ENCODE measurements at places on chromosomes 16 and 17.
A peak's percentile ranks its signal among the peaks of the same experiment; 100 is the strongest.

DNA sequence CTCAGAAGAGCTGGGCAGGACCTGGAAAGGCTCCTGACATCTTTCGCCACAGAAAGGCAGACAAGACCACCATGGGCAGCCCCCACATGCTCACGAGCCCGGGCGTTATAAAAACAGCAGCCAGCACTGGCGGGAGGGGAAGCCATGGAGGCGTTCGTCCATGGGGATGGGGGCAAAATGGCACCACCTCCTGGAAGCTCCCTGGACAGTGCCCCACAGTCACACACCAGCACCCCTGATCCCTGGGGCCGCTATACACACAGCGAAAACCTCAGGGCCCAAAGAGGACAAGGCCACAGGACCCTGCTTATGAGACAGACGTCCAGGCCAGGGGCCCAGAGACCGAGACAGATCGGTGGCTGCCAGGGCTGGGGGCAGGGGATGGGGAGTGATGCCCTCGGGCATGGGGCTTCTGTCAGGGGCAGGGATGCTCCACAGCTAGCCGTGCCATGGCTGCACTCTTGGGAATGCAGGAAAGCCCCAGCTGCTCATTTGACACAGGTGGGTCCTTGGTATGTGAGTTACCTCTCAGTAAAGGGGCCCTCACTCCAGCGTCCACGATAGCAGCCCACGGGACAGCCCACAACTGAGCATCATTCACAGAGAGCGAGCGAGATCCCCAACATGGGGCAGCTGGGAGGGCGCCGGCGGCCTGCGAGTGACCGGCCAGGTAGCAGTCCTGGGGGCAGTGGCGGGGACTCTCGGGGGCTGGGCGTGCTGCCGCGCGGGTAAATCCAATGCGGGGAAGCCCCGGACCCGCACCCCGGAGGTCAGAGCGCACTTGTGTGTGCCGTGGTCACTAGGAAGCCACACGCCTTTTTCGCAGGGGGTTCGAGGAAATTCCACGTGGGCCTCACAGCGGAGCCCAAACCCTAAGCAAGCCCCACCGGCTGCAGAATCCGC is 6.4 kb upstream of the PVALEF start:
- DNase-seq, result no peak

DNA sequence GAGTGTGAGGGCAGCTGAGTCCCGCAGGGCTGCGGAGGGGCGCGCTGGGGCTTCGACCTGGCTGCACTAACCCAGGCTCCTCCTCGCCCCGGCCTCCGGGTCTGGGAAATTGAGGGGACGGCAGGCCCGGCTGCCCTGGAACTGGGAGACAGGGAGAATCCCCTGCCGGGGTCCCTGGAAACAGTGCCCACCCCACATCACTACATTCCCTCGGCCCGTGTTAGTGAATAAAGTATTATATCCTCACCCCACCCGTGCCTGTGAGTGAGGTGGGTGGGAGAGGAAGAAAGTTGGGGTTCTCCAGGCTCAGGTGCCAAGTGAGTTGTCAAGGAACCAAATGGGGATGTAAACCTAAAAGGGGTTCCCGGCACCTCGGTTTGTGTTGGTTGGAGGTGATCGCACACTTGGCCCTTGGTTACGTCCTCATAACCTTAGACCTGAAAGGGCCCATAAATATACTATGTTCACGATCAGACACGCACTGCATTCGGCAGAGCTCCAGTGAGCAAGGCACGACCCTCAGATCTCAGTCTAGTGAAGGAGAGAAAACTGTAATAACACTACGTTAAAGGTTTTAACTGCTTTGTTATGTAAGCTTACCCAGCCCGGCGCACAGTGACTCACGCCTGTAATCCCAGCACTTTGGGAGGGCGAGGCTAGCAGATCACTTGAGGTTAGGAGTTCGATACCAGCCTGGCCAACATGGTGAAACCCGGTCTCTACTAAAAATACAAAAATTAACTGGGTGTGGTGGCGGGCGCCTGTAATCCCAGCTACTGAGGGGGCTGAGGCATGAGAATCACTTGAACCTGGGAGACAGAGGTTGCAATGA is 11.2 kb downstream of the ZNF771 start:
- no peak for DNase-seq

DNA sequence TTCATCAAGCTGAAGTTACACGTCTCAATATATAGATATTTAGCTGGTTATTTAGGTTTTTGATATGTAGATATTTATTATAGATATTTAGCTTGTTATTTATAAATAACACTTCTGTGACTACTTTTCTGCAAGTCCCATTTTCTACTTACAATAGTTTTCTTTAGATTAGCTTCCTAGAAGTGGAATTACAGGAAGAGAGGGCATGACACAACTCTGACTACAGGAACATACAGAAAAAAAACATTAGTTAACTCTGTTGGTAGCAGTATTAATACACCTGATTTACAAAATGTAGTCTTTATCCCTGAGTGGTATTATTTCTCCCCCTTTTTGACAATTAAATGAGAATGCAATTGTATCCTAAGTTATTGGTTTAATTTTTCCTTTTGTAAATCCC is 21.2 kb upstream of the CCL1 start:
- no peak for DNase-seq

GRCh38 chr16:86781046-86781445 is 202.7 kb downstream of the FOXL1 start:
- no peak for DNase-seq

- no peak for DNase-seq
These were observed 16.3 kb upstream of the ENPP7 start for GRCh38 chr17:79714176-79715097.

- no peak for DNase-seq
These were observed 273.1 kb downstream of the PHKB start for GRCh38 chr16:47734081-47734857.

DNA sequence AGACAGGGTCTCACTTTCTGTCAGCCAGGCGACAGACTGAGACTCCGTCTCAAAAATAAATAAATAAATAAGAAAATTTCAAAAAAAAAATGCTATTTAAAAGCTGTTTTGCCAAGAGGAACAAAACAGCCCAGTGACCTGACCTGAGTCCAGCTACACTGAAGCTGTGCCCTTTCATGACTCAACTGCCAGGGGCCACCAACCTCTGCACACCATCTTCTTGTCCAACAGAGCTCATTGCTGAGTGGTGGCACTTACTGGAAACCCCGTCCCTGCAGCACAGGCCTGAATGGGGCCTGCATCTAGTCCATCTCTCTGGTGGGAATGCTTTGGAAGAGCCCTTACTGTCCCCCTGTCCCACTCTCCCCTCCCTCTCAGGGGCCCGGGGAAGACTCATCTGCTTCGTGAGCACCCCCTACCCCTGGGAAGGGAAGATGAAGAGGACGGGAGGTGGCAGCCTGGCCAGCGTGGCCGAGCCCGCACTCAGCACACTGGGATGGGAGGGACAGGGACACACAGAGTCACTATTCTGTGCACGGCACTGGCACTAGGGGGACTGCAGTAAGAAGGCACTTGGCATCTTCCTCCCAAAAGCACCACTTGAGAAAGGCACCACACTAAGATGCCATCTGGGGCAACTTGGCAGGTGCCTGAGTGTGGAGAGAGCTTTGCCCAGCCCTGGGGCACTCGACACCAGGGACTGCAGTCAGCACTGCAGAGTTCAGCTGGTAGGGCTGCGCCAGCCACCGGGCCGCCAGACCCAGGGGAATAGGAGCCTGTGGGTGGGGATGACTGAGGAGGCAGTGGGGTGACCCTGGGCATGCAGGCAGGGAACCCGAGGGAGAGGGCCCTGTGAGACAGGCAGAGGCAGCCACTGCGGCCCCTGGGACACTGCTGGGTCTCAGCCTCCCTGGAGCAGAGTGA is 13.5 kb downstream of the FBXO31 start:
- no peak for DNase-seq

GRCh38 chr16:83666449-83666848 is 141.3 kb upstream of the HSBP1 start:
- no peak for DNase-seq

DNA sequence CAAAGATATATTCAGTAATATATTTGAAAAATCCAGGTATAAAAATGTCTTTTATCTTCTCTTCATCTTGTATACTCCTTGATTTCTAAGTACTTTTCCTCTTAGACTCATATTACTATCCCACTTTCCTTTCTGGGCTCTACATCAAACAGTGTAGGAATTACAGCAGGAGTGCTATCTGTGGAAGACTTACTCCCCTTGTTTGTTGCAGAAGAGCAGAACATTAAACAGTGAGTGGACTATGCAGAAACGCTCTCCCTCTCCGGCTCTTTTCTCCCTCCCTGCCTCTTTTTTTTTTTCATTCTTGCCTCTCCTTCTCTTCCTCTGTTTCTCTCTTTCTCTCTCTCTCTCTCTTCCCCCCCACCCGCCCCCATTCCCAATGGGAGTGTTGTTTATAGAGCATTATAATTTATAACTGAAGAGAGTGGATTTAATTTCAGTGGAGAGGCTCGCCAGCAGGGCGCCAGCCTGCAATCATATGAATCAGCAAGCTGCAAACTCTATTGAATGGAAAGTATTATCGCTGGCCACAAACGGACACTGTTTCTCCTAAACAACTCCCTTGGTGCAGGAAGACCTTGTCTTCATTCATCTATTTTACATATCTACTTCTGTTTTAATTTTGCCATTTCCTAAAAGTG is 242.3 kb upstream of the TBX2 start:
- DNase-seq, result no peak

- DNase-seq, result no peak
These were observed 92.6 kb upstream of the CBX4 start for GRCh38 chr17:79931817-79932309.

DNA sequence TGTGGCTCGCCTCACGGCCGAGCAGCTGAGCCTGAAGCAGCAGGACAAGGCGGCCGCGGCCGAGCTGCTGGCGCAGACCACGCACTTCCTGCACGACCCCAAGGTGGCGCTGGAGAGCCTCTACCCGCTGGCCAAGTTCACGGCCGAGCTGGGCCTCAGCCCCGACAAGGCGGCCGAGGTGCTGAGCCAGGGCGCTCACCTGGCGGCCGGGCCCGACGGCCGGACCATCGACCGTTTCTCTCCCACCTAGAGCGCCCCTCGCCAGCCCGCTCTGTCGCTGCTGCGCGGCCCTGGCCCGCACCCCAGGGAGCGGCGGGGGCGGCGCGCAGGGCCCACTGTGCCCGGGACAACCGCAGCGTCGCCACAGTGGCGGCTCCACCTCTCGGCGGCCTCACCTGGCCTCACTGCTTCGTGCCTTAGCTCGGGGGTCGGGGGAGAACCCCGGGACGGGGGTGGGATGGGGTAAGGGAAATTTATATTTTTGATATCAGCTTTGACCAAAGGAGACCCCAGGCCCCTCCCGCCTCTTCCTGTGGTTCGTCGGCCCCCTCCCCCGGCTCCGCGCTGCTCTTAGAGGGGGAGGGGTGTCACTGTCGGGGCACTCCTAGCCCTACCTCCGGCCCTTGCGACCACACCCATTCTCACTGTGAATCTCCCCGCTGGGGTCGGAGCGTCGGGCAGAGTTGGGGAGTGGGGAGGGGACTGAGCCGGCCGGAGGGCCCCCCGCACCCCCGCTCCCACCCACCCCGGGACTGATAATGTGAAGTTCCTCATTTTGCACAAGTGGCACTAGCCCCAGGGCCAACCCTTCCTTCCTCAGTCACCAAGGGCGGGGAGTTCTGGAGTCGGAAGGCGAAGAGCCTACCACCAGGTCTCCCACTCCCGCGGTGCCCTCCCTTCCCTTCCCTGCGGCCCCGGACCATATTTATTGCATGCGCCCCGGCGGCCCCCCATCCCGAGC is 4.0 kb downstream of the HIC1 start:
- peak; percentile 86 for DNase-seq

- no peak for DNase-seq
These were observed 36.5 kb downstream of the IRF8 start for GRCh38 chr16:85935391-85935973.

DNA sequence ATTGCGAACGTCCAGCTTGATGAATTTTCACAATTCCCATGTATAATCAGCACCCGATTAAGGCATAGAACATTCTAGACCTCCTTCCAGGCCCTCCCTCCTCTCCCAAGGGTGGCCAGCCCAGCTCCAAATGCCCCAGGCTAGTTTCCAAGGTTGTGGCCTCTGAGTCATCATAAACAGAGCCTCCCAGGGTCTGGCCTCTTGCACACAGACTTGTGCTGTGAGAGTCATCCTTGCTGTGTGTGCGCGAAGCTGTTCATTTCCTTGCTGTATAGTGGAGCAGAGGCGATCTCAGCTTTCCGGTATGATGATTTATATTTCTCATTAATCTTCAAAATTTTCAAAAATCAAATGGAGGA is 20.5 kb upstream of the JPH3 start:
- DNase-seq, result no peak

- DNase-seq, result no peak
These were observed 89.2 kb downstream of the ABCC6 start for GRCh38 chr16:16133943-16134604.

- no peak for DNase-seq
These were observed 9.6 kb downstream of the DOC2B start for GRCh38 chr17:171871-172270.

GRCh38 chr17:22441776-22442175 is 749.5 kb downstream of the KCNJ18 start:
- DNase-seq, result no peak

- no peak for DNase-seq
These were observed 43.2 kb downstream of the SREBF1 start for GRCh38 chr17:17793378-17794214.

GRCh38 chr16:70711211-70712031 is 25.6 kb upstream of the MTSS2 start:
- no peak for DNase-seq

- DNase-seq, result no peak
These were observed 121.0 kb upstream of the NLRP1 start for GRCh38 chr17:5705081-5705875.

- no peak for DNase-seq
These were observed 64.9 kb upstream of the CORO6 start for GRCh38 chr17:29687596-29687995.

DNA sequence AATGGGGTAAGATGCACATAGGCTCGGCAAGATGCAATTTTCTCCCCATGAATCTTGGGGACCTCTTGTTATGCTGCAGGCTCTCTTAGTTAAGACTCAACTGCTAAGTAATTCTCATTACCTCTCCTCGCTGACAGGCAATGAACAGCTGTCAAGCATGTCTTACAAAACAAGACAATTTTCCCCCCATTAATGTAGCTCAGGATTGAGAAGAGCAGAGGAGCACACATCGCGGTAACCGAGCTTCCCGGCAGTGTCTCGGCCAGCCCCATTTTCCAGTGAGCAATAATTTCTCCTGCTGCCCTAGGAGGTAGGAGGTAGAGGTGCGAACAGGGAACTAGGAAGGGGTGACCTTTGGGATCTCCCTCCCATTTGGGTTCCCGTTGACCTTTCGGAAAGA is 272.1 kb downstream of the HAPSTR1 start:
- DNase-seq, result no peak

DNA sequence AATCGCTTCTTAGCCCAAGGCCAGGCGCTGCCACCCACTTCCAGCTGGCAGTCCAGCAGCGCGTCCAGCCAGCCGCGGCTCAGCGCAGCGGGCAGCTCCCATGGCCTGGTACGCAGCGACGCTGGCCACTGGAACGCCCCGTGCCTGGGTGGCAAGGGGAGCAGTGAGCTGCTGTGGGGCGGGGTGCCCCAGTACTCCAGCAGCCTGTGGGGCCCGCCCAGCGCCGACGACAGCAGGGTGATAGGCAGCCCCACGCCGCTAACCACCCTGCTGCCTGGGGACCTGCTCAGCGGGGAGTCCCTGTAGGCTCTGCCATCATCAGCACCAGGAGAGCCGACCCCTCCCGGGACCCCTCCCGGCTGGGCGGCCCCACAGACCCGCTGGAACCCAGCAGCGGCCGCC is 24.0 kb downstream of the TMC6 start:
- DNase-seq, result no peak

All from activated effector memory CD4-positive, alpha-beta T cell treated with anti-CD3 and anti-CD28 coated beads, Interleukin-2, amount 50 U/mL, for 16 hours (primary cell).